ENCODE measurements at places on chromosomes 5 and 9. TPM values are rescaled to one million over a fixed set of nuclear protein-coding genes. Genes with fewer than 3 reads are reported as not detected.
A peak's percentile ranks its signal among the peaks of the same experiment; 100 is the strongest.

The GPRIN1 gene
- 1.3 TPM for total RNA-seq

The PPP3R2 gene
- total RNA-seq, result 0.21 TPM

The GARNL3 gene
- total RNA-seq, result 58.0 TPM

- DNase-seq, result no peak
Observed at GRCh38 chr9:133458643-133459312, 1.0 kb upstream of the CACFD1 start.

- no peak for DNase-seq
Observed at GRCh38 chr5:159051421-159052282, 48.1 kb downstream of the EBF1 start.

The SV2C gene
- 2.1 TPM for total RNA-seq

GRCh38 chr5:145903867-145904266, 31.1 kb upstream of the GRXCR2 start:
- no peak for DNase-seq

The GHR gene
- total RNA-seq, result 34.6 TPM

DNA sequence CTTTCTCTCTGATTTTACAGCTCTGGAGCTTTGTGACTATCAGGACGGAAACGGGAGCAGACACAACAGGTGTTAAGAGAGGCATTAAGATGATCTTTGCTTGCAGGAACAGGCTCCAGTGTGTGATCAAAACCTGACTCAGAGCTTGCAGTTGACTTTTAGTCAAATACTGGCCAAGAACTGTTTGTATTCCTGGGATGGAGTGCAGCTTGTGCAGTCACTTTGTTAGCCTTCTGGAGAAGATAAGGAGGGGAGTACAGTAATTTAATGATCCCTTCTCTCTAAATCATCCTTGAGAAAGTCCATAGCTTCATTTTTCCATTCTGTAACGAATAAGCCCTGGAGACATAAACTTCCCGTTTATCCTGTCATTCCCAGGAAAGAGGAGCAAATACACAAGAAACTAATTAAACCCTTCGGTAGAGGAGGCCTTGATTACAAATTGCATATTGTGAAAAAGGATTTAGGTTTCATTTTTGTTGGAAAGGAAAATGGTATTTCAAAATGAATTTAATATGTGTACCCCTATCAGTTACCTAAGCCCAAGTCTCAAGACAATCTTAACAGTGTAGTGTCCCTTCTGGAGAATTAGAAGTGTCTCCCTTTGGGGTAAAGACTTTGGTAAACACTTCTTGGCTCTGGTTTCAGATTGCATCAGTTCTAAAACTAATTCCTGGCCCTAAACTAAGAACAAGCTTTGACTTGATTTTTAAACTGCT, 3.1 kb upstream of the STOM start:
- DNase-seq, result peak; percentile 74

The BTNL3 gene
- not detected for total RNA-seq

The CAMK2A gene
- total RNA-seq, result 1.8 TPM

The IL13 gene
- not detected for total RNA-seq

GRCh38 chr9:134897584-134898170, 17.1 kb downstream of the FCN2 start:
- DNase-seq, result no peak

- DNase-seq, result no peak
Observed at GRCh38 chr5:68177676-68178075, 37.9 kb upstream of the PIK3R1 start.

The PLPP7 gene
- 4.1 TPM for total RNA-seq

DNA sequence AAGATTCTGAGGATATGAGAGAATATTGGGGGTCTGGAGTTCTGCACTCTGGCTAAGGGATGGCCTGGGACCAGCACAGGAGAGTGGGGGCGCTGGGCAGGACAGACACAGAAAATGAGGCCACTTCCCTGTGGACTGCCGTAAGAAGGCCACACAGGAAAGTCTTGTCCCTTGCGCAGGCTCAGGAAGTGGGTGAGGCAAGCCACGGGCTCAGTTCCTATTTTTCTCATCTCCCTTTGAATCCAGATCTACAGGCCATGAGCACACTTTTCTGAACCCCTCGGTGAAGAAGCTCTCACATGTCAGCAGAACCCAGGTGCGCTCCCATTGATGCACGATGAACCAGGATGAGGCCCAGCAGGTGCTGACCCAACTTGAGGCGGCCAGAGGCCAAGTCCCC, 207.4 kb downstream of the AGTPBP1 start:
- DNase-seq, result no peak

The BRIX1 gene
- 36.7 TPM for total RNA-seq

- DNase-seq, result no peak
Observed at GRCh38 chr5:159616952-159617351, 286.7 kb upstream of the IL12B start.

GRCh38 chr9:94864862-94865509, 138.5 kb downstream of the AOPEP start:
- DNase-seq, result no peak

GRCh38 chr5:179912951-179913350, 5.3 kb upstream of the TBC1D9B start:
- no peak for DNase-seq

The TLX3 gene
- 0.32 TPM for total RNA-seq

The ITGA2 gene
- 21.1 TPM for total RNA-seq

The CCNB1 gene
- total RNA-seq, result 41.9 TPM

DNA sequence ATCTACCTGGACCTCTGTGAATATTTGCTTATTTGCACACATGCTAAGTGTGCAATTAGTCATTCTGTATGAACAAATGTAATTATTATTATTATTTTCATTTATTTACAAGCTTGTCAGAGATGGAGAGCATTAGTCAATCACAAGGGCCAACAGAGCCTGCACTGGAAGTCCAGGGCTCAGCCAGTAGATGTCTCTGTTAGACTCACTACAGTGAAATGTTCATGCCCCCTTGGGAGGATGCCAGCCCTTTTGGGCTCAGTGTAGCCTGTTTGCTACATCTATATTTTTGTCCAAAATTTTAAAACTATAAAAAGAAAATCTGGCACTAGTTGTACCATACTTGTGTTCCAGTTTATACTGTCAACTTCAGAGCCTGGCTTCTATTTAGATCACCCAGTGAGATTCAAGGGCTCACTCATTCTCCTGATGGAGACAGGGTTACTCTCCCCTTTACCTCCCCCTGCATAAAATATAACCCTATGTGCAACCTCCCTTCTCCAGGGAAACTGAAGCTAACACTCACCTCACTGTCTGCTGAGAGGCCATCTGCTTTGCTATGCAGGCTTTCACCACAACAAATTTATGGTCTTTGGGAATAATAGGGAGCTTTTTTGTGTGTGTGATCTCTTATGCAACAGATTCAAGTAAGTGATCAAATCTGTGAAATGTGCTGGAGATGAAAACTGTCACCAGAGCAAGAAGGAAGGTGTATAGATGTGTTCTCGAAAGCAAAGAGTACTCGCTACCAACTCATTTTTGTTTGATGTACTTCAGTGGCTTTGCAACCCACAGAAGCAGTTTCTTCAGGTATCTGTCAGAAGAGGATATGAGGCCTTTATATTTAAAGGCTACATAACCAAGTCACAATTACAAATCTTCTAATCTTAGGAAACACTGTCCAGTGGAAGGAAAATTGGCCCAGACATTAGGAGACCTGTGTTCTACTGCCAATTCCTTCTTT, 99.9 kb upstream of the TLE4 start:
- no peak for DNase-seq

The EIF4E1B gene
- not detected for total RNA-seq

- DNase-seq, result no peak
Observed at GRCh38 chr9:90515510-90515909, 127.1 kb downstream of the DIRAS2 start.

The SLC45A2 gene
- not detected for total RNA-seq

DNA sequence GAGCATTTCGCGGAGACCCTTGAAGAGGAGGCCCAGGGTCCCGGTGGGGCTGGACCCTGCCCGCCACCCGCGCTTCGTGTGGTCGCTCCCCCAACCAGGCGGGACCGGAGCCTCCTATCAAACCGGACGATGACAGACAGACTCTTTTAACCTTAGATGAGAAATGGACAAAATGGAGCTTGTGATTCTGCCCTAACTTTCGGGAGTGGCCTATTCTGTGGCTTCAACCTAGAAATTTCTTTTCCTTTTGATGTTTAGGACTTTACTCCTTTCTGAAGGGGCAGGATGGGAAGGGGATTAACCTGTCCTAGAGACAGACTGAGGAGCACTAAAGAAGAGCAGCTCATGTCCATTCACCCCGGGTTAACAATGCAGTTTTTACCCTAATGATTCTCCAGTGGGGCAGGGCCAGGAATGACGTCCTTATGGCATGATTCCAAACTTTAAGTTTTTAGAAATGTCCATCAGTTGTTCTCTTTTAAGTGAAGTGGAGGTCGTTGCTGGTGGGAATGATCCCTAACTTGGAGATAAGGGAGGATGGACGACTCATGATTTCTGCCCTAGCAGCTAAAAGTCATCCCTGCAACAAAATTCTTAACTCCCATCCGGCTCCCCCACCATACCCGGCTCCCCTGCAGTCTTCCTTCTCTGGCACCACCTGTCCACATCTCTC, 1.0 kb downstream of the NIPSNAP3A start:
- DNase-seq, result peak; percentile 23

GRCh38 chr5:127153031-127153430, 79.7 kb upstream of the C5orf63 start:
- DNase-seq, result no peak
